ENCODE measurements at places on chromosomes 5 and 9.
A peak's percentile ranks its signal among the peaks of the same experiment; 100 is the strongest.

DNA sequence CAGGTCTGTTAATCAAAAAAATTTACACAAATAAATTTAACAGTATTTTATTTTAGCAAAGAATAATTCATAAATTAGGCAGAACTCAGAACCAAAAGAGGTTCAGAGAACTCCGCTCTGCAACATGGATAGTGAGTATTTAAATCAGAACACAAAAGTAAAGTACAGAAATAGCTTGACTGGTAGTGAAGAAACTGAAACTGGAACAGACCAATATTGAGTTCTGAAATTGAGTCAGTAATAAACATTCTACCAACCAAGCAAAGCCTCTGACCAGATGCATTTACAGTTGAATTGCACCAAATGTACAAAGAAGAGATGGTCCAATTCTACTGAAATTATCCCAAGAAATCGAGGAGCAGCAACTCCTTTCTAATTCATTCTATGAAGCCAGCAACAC, 1542.8 kb downstream of the EFNA5 start:
- no peak for DNase-seq

DNA sequence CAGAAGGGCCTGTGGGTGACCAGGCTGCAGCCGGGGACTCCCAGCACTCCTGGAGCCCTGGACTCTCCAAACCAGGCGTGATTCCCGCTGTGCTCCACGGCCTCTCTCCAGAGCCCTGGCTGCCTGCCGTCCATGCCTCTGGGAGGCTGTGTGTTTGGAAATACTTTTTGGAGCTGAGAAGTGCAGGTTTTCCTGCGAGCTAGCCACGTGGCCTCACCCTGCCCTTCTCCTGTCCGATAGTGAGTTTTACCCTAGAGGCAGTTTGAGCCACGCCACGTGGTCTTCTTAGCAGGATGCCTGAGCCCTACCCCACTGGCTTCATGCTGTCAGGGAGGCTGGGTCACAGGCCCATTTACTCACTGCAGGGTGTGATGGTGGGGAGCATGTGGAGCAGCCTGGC, 71.3 kb downstream of the COL5A1 start:
- DNase-seq, result no peak

GRCh38 chr5:102411-103043, 10.6 kb downstream of the PLEKHG4B start:
- DNase-seq, result no peak

DNA sequence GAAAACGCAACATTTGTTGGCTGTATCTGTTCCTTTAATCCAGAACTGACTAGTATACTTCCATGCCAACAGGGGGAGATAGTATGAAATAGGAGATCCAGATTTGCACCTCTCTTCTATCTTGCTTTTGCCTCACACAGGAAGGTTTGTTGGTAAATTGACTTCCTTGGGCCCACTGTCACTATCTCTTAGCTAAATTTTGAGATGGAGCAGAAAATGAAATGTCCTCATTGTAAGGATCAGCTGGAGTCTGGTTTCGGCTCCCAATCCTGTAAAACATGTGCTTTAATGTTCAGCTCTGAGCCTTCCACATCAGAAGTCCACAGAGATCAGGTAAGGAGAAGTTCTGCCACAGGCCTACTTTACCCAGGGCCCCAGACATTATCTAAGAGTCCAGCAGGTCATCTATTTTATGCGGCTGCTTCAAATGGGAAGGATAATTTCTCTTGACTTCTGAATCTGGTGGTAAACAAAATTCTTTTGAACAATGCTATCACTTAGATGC, 176.8 kb downstream of the FER start:
- DNase-seq, result no peak

DNA sequence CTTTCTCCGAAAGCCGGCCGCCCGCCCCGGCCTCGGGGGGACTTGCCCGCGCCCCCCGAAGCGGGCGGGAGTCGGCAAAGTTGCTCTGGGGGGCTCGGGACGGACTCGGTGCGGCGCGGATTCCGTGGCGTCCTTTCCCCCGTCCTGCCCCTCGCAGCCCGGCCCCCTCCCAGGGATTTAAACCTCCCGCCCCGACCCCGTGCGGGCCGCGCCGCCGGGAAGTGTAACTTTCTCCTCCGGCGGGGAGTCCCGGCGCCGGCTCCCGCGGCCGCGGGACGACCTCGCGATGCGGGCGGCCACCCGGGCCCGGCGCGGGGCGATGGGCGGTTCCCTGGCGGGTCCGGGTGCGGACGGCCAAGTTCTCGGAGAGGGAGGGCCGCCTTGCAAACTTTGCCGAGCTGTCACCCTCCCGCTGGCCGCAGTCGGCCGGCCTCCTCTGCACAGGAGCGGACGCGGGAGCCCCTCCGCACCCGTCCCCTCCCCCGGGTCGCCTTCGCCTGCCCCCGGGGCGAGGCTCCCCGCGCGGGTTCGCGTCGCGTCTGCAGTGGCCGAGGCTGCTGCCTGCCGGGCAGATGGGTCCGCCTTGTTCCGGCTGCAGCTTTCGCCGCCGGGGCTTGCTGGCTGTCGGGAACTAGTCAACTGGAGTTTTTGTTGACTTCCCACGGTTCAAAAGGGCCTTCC, 732 bp downstream of the PBX3 start:
- no peak for DNase-seq

DNA sequence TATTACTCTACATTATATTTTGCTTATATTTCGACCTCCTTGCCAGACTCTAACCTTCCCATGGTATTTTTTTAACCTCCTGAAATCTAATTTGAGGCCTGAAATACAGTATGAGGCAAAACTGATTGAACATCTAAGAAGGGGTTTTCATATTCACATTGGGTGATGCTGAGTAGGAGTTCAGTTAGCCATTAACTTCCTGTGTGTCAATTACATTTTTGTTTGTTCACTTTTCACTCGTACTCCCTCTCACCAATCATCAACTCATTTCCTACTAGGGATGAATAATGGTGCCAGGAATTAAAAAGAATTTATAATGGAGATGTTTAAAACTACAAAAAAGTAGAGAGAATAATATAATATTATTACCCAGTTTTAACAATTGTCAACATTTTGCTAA, 27.6 kb upstream of the GLRA1 start:
- DNase-seq, result no peak

- DNase-seq, result no peak
Measured at GRCh38 chr5:151310932-151311331, 7.4 kb upstream of the SLC36A3 start.

- no peak for DNase-seq
Measured at GRCh38 chr5:98827588-98828284, 54.3 kb downstream of the RGMB start.

- DNase-seq, result no peak
Measured at GRCh38 chr5:180135128-180135955, 63.8 kb upstream of the RNF130 start.

DNA sequence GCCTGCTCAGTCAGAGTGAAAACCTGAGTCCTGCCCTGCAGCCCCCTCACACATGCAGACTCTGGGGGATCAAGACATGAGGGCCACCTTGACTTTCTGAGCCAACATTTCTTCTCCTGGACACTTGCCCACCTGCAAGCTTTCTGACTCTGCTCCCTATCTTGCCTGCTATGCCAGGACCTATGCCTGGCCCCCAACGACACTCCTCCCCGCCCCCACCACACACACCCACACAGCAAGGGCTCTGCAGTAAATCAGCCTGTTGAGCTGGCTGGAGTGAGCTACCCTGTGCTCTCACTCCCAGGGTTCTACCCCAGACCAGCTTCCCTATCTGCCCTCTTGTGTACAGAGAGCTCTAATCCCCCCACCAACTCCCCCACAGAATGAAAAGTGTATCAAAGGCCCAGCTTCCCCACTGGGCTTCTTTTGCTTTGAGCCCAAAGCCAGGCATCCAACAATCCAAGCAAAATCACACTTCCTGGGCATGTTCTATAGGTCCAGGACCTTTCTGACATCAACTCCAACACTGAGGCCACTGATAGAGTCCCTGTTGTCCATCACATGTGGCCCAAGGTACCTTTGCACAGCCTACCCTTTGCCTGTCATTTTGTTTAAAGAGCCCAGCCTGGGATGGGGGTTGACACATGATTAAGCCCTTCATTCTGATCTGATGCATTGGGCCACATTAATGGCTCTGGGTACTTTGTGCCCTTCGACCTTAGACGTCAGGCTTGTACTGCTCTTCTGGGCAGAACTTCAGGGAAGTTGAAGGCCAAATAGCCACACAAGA, 7.2 kb downstream of the PDLIM4 start:
- no peak for DNase-seq

GRCh38 chr5:56264417-56265025, 31.4 kb upstream of the ANKRD55 start:
- DNase-seq, result no peak

DNA sequence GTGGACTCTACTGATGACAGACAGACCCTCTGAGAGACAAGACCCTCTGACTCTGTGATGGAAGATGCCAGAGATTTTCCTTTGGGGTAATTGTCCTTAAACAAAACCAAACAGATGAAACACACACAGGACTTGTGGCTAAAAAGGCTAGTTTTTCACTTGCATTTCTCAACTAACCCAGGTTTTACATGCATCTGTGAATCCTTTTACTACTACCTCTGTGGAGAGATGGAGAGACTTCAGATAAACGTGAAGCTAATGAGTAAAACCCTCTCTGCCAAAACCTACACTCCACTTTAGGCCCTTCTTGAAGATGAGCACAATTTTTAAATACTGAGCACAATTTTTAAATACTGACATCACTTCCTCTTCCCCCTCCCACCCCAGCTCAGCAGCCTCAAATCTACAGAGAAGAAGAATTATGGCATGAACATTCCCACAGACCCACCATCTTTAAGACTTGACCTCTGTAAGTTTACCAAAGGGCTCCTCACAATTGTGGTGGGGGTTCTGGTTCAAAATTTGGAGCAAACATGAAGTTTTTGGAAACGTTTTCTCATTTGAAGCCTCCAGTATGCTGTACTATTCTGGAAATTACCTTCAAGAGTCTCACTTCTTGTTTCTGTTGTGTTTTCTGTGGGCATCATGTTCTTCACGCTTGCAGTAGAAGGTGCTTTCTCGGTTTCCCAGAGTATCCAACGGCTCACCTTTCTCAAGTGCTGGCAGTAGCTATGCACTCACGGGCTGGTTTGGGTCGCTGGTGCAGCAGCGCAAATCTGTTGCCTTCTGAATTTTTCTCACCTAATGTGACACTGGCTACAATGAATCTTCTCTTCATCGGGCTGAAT, 42.7 kb downstream of the ACER2 start:
- DNase-seq, result no peak

DNA sequence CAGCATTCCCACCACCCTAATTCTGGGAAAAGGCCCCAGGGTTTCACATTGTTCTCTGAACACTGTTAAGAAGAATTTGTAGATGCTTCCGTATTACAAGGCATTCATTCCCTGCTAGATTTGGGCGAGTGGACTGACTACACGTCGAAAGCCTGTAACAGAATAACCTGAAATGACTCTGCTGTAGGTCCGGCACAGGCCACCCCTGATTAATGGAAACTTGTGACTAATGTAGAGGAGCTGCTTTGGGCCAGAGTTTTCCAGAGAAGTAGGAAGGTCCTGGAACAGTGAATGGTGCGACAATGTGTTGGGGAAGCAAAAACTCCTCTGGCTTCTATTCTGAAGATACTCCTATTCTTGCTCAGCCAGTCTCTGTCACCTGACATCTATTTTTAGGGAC, 87.6 kb downstream of the NR3C1 start:
- no peak for DNase-seq

- no peak for DNase-seq
Measured at GRCh38 chr9:137109250-137110146, 5.0 kb downstream of the DPP7 start.

GRCh38 chr5:138946241-138946623, 71.1 kb upstream of the LRRTM2 start:
- no peak for DNase-seq

DNA sequence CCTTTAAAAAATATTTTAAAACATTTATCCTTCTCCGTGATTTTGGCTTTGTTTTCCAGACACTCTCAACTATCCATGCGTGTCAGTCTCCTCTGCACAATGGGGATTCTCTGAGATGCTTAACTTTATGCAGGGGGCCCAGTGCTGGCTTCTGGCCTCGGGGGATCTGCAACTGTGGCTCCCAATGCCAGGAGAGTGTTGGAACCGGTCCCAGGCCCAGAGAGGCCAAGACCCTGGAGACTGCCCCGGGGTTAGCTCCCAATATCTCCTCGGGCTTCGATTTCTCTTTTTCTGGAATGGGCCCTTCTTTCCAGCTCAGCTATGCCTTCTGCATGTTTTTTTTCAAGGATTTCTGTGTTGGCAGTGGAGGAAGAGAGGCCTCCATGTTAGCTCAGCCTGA, 20.1 kb upstream of the SARDH start:
- DNase-seq, result no peak

DNA sequence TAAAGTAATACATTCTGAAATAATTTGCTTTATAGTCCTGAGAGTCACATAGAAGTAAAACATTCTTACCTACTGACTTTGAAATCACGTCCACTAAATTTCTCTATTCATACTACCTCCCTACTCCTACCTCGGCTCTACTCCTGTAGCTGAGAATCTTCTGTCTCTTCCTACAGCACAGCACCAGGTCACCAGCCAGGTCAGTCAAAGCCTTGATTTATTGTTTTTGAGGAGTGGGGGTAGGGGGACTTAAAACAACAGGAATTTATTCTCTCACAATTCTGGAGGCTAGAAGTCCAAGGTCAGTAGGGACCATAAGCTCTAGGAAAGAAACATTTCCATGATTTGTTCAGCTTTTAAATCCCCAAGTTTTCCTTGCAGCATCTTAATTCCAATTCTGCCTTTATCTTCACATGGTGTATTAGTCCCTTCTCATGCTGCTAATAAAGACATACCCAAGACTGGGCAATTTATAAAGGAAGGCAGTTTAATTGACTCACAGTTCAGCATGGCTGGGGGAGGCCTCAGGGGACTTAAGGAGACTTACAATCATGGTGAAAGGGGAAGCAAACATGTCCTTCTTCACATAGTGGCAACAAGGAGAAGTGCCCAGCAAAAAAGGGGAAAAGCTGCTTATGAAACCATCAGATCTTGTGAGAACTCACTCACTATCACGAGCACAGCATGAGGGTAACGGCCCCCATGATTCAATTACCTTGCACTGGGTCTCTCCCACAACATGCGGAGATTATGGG, 49.6 kb upstream of the CCNG1 start:
- no peak for DNase-seq

DNA sequence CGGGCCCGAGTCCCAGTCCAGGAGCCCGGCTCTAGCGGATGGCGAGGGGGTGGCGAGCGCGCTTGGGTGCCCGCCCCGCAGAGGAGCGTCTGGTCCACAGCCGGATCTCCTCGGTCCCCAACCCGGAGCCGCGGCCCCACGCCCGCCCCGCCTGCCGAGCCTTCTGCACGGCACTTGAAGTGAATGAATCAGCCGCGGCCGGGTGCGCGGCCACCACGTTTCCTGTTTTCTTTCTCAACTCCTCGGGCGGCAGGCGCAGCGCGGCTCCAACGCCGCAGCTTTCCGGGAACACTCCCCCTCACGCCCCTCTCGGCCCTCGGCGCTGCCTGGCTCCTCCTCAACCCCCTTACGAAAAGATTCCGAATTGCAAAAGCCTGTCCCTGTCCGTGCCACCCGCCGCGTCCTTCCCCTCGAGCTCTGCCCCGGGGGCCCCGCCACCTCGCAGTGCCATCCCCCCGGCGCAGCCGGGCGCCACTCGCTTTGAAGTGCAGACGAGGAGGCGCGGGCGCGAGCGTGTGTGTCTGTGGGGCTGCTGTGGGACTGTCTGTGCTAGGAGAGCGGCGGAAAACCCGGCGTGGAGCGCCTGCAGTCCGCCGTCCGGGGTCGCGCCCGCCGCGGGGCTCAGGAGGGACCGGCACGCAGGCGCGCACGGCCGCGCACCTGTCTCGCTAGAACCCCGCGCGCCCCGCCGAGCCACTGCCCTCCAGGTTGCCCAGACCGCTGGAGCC, 456.6 kb downstream of the RAB3C start:
- DNase-seq, result peak; percentile 73

- DNase-seq, result no peak
Measured at GRCh38 chr5:19208397-19208796, 779.6 kb downstream of the CDH18 start.

GRCh38 chr5:144390133-144390532, 219.5 kb downstream of the KCTD16 start:
- DNase-seq, result no peak
